ENCODE measurements at places on chromosomes 11 and 22. TPM values are rescaled to one million over a fixed set of nuclear protein-coding genes. Genes with fewer than 3 reads are reported as not detected.

The OR5M11 gene
- total RNA-seq = not detected

The LRRC74B gene
- total RNA-seq = not detected

The ARHGAP8 gene
- 0.26 TPM for total RNA-seq

The HSPB2 gene
- 1.2 TPM for total RNA-seq

The UBQLNL gene
- not detected for total RNA-seq

The PARVG gene
- total RNA-seq = not detected

The CLDN25 gene
- not detected for total RNA-seq

The SLC29A2 gene
- 0.26 TPM for total RNA-seq

The MAPK8IP1 gene
- total RNA-seq = 10.0 TPM

The TTC38 gene
- total RNA-seq = 35.4 TPM

The INPP5J gene
- 0.17 TPM for total RNA-seq

The CBLIF gene
- total RNA-seq = not detected

The ZNRF3 gene
- 3.6 TPM for total RNA-seq

The FGF3 gene
- total RNA-seq = not detected

The TRPC6 gene
- total RNA-seq = 0.82 TPM

The OR5P2 gene
- not detected for total RNA-seq

The LZTR1 gene
- 29.5 TPM for total RNA-seq

The AP1B1 gene
- 32.3 TPM for total RNA-seq

The CABP7 gene
- not detected for total RNA-seq

The OR9I1 gene
- total RNA-seq = not detected

The SAAL1 gene
- total RNA-seq = 12.2 TPM

The NOX4 gene
- 0.12 TPM for total RNA-seq

The TAGLN gene
- 3,406 TPM for total RNA-seq

The TRIM64 gene
- total RNA-seq = not detected

The SNX32 gene
- 2.4 TPM for total RNA-seq

The KCNE3 gene
- total RNA-seq = 8.5 TPM

The ACR gene
- total RNA-seq = not detected
